GM04503 (cell line): ENCODE measurements at places on chromosomes 1 and 21.

DNA sequence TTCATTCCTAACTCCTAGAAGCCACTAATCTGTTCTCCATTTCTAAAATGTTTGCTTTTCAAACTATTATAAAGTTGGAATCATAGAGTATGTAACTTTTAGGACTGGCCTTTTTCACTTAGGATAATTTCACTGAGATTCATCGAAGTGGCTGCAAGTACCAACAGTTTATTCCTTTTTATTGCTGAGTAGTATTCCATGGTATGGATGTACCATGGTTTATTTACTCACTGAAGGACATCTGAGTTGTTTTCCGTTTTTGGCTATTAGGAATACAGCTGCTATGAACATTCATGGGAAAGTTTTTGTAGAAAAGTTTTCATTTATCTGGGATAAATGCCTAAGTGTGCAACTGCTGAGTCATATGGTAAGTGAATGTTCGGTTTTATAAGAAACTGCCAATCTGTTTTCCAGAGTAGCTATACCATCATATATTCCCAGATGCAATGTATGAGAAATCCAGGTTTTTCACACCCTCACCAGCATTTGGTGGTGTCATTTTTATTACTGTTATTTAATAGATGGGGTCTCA, 66.3 kb downstream of the SLC27A3 start:
- peak; percentile 34 for DNase-seq

GRCh38 chr1:160209321-160210046, 4.3 kb downstream of the PEA15 start:
- DNase-seq, result no peak

- no peak for DNase-seq
Observed at GRCh38 chr1:76259270-76259669, 184.7 kb downstream of the ST6GALNAC3 start.

GRCh38 chr1:155975375-155976061, 2.8 kb downstream of the ARHGEF2 start:
- DNase-seq, result no peak

- no peak for DNase-seq
Observed at GRCh38 chr1:234645474-234645953, 35.5 kb upstream of the IRF2BP2 start.

GRCh38 chr1:245463392-245464165, 308.8 kb downstream of the KIF26B start:
- DNase-seq, result no peak

- DNase-seq, result no peak
Observed at GRCh38 chr1:243217349-243217748, 37.7 kb downstream of the CEP170 start.

DNA sequence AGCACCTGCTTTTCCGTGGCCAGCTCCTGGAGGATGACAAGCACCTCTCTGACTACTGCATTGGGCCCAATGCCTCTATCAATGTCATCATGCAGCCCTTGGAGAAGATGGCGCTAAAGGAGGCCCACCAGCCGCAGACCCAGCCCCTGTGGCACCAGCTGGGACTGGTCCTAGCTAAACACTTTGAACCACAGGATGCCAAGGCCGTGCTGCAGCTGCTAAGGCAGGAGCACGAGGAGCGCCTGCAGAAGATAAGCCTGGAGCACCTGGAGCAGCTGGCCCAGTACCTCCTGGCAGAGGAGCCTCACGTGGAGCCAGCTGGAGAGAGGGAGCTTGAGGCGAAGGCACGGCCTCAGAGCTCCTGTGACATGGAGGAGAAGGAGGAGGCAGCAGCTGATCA, 413 bp downstream of the UBL4B start:
- no peak for DNase-seq

DNA sequence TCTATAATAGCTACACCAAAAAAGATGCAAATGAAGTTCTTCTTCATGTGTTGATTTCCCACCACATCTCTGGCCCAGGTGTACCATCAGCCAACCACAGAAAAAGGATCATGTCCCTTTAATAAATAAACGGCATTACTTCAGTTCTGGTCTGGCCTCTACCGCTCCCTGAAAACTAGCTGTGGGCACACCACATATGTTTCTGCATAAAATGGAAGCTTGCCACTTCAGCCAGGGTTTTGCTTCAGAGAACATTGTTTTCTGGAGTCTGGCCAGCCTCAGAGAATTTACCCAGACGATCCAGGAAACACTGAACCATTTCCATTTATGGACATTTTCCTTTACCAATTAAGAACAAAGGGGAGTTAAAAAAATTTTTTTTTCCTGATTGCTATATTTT, 5.8 kb upstream of the LAMC2 start:
- DNase-seq, result peak; percentile 65

- DNase-seq, result no peak
Observed at GRCh38 chr1:81398041-81398440, 402.7 kb upstream of the ADGRL2 start.

GRCh38 chr1:1033731-1034438, 14.0 kb downstream of the AGRN start:
- DNase-seq, result no peak

GRCh38 chr21:43734928-43735229, 15.9 kb downstream of the PDXK start:
- DNase-seq, result no peak

- DNase-seq, result no peak
Observed at GRCh38 chr1:207304710-207305488, 16.6 kb upstream of the CD55 start.

GRCh38 chr1:209890641-209891330, 47.2 kb upstream of the SYT14 start:
- DNase-seq, result no peak

GRCh38 chr1:54024358-54024757, 6.4 kb upstream of the LDLRAD1 start:
- no peak for DNase-seq

DNA sequence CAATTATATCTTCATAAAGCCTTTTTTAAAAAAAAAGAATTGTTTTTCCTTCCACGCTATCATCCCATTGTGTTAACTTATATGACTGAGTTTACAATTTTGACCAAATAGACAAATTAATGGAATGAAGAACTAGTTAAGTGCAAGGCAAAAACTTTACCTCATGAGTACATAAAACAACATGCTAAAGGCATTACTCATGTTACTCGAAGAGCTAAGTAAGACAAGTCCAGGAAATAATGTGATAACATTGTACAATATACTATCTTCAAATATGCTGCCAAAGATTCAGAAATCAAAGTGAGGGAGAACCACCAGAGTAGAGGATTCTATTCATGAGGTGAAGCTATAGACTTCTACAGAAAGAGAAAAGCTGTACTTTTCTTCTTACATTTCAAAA, 24.2 kb upstream of the DYNLT5 start:
- DNase-seq, result no peak

DNA sequence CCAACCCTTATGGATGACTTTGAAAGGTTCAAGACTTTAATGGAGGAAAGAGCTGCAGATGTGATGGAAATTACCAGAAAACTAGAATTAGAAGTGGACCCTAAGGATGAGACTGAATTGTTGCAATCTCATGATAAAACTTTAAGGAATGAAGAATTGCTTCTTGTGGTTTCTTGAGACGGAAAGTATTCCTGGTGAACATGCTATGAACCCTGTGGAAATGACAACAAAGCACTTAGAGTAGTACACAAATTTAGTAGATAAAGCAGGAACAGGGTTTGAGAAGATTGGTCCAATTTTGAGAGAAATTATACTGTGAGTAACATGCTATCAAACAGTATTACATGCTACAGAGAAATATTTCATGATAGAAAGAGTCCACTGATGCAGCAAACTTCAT, 215.4 kb downstream of the OMA1 start:
- peak; percentile 51 for DNase-seq

GRCh38 chr1:1597275-1597930, 2.5 kb downstream of the FNDC10 start:
- DNase-seq, result no peak

DNA sequence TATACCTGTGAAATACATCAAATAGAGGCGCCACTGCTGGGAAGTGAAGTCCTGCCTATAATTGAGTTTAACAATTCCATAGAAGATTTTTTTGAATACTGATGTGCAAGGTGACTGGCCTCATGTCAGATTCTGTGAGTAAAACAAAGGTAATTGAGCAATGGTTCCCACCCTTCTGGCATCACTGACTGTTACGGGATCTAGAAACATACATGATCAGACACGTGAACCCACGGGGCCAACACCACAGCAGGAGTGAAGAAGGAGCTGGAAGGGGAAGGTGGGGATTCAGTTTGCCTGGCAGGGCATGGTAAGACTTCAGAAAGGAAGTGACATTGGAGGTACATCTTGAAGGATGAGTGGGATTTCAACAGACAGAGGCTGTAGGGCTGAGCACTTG, 270.2 kb downstream of the DISC1 start:
- DNase-seq, result no peak
